ENCODE measurements at places on chromosomes 2 and 18.

- no peak for DNase-seq
These were observed 714.6 kb downstream of the ERBB4 start for GRCh38 chr2:211823886-211824479.

GRCh38 chr2:28670856-28671255 is 80.8 kb upstream of the PPP1CB start:
- no peak for DNase-seq

DNA sequence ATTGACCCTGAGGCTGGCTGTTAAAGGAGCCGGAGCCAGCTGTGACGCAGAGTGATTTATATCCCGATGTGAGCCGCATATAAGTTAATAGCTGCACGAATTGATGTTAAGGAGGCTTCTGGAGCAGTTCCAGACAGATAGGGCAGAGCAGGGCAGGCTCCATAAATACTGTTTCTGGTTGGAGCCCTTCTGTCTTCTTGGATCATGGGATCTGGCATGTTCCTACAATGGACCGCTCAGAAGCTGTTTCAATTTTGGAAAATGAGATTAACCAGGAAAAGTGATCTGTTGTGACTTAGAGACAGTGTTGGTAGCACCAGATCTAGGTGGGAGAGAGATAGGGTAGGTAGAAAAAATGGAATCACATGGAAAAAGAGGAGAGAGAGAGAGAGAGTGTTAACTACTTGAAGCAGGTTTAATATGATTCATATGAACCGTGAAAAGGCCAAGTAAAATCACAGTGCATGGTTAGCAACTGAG is 4.8 kb upstream of the IGFBP5 start:
- DNase-seq: no peak

DNA sequence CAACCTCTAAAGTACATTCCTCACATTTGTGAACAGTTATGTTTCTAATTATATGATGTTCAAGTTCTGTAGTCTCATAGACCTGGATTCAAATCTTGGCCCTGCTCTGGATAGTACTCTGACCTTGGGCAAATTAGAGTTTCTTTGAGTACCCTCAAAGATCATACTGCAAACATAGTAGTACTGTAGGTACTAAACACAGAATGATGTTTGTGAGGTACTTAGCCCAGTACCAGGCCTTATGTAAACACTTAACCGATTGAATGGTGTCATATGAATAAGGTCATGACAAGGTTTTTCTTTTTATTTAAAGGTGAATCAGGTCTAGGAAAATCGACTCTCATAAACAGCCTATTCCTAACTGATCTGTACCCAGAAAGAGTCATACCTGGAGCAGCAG is 19.1 kb downstream of the SEPTIN2 start:
- no peak for DNase-seq

GRCh38 chr2:14475994-14476393 is 156.5 kb upstream of the LRATD1 start:
- DNase-seq: no peak

- no peak for DNase-seq
These were observed 285.4 kb upstream of the HS6ST1 start for GRCh38 chr2:128604045-128604444.

DNA sequence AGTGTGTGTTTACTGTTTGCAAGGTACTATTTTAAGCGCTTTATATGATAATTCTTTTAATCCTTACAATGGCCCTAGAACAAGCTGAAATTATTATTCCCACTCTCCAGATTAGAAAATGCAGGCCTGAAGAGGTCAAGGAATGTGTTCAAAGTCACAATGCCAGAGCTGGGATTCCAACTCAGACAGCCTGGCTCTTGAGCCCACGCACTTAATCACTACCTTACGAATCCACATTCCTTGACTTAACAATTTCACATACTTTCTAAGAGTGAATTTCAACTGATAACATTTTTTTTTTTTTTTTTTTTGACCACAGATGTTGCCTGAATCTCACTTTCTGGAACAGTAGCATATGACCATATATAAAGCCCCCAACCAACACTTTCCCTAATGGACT is 400.3 kb downstream of the NCKAP5 start:
- DNase-seq: no peak

DNA sequence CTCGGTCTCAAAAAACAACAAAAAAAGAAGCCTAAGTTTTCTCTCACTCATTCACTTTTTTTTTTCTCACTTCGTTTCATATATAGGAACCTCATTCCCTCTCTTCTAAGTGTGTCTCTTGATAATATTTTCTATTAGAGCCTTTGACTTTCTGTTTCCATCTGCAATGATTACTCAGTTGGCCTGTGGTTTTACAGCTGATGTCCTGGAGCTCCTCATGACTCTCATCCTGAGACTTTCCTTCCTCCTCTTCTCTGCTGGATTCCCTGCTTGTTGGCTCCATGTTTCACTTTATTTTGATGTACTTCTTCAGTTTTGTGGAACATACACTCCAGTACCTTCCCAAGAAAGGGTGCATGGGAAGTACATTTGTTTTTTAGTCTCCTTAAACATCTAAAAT is 154.2 kb upstream of the GATA6 start:
- no peak for DNase-seq

DNA sequence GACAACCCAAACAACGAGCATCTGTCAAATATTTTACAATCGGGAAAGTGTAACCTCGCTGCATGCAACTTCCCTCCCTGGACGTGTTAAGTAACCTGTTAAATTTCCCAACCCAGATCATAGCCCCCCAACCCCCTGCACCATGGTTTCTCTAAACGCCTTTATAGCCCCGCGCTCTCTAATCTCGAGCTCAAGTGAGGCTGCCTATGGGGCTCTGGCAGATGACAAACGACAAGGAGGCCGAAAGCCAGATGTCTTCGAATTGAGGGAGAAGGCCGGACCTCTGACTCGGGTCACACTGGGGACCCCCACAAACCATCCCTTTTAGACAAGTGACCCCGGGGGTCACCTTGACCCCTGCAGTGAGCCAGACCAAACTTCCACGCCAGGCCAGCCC is 526 bp downstream of the COX7A2L start:
- no peak for DNase-seq

GRCh38 chr18:36124841-36125240 is 4.3 kb downstream of the SLC39A6 start:
- DNase-seq: no peak

DNA sequence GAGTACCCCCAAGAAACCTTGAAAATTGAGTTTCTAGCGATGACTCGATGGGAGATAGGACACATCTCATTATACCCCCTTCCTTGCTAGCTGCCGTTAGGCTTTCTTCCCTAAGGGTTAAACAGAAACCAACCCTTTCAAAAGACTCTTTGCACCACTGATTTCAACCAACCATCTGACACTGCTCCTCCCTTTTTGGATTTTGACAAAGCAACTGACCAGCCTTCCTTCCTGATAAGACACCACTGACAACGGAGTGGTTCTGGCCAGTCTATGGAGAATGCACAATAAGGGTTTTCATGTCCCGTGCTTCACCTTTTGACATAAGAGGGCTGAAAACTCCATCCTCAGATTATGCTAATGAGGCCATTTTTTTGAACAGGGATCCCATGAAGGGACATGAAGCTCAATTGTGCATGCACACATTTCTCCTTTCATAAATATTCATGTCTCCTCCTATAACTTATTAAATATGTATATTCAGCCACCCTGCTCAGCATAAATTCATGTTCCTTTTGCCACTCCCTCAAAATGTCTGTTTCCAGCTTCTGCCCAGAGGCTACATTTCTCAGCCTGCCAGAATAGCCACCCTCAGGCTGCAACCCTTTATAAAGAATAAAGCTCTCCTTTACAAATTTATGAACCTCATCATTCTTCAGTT is 52.8 kb upstream of the SLC35F5 start:
- no peak for DNase-seq

GRCh38 chr18:72041313-72042032 is 502.7 kb downstream of the CBLN2 start:
- DNase-seq: no peak

- DNase-seq: no peak
These were observed 53.3 kb upstream of the NFU1 start for GRCh38 chr2:69490486-69490885.

- DNase-seq: peak; percentile 90
These were observed 24.9 kb upstream of the RMND5A start for GRCh38 chr2:86695053-86695691.

- DNase-seq: peak; percentile 72
These were observed 341.6 kb upstream of the VWC2L start for GRCh38 chr2:214069254-214069653.

- no peak for DNase-seq
These were observed 163.7 kb downstream of the GALNT14 start for GRCh38 chr2:30974554-30974953.

DNA sequence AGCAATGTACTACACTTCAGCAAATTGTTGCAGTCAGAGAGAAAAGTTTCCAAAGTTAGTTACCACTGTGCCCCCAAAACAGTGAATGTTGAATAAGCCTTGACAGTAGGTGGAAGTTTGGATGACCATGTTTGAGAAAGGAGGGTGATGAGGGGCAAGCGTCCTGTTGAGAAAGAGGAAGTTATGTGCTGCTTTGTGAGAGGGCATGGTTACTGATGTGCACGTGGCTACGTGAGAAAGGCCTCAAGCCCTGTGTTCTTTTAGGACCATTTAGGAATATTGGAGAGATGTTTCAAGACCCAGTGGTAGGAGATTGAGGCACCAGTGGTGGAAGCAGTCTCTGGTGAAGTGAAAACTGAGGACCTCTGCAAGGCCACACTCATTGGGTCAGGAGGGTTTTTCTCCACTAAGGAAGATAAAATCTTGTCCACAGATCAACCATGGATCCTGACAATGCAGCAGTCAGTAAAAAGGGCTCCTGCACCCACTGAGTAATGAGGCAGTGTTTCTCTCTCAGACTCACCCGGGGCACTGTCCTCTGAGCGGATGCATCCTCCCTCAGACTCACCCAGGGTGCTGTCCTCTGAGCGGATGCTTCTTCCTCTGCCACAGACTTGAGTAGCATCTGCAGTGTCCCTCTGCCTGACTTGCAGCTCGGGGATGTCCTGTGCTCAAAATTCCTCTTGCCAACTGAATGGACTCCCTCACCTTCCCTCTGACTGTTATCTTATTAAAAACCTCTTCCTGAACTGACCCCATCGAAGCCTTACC is 34.7 kb upstream of the ACTR3 start:
- no peak for DNase-seq

GRCh38 chr2:233822781-233823730 is 31.3 kb downstream of the HJURP start:
- no peak for DNase-seq

GRCh38 chr2:47069628-47070154 is 85.4 kb downstream of the STPG4 start:
- DNase-seq: peak; percentile 96

GRCh38 chr18:78242806-78243205 is 736.8 kb upstream of the SALL3 start:
- DNase-seq: no peak

- no peak for DNase-seq
These were observed 71.0 kb upstream of the SP3 start for GRCh38 chr2:174035981-174036742.

GRCh38 chr18:9900699-9901098 is 13.1 kb upstream of the VAPA start:
- no peak for DNase-seq

- no peak for DNase-seq
These were observed 605 bp downstream of the SLC9A4 start for GRCh38 chr2:102473631-102474030.

- DNase-seq: no peak
These were observed 134.4 kb upstream of the ST6GAL2 start for GRCh38 chr2:107020392-107020791.

DNA sequence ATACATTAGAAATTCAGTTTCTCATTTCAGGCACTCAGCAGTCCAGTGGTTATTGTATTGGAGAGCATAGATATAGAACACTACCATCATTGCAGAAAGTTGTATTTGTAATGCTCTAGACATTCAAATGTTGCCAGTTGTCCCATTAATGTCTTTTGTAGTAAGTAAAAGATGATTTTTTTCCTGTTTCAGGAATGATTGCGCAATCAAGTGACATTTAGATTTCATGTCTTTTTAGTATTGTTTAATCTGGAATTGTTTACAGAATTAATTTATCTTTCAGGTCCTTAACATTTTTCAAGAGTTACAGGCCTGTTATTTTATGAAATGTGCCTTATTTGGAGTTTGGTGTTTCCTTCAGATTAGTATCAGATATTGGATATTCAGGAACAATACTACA is 134.7 kb downstream of the MSTN start:
- DNase-seq: no peak

GRCh38 chr2:236947896-236948295 is 137.8 kb upstream of the COPS8 start:
- no peak for DNase-seq

- no peak for DNase-seq
These were observed 1.7 kb downstream of the ECEL1 start for GRCh38 chr2:232485757-232486557.

DNA sequence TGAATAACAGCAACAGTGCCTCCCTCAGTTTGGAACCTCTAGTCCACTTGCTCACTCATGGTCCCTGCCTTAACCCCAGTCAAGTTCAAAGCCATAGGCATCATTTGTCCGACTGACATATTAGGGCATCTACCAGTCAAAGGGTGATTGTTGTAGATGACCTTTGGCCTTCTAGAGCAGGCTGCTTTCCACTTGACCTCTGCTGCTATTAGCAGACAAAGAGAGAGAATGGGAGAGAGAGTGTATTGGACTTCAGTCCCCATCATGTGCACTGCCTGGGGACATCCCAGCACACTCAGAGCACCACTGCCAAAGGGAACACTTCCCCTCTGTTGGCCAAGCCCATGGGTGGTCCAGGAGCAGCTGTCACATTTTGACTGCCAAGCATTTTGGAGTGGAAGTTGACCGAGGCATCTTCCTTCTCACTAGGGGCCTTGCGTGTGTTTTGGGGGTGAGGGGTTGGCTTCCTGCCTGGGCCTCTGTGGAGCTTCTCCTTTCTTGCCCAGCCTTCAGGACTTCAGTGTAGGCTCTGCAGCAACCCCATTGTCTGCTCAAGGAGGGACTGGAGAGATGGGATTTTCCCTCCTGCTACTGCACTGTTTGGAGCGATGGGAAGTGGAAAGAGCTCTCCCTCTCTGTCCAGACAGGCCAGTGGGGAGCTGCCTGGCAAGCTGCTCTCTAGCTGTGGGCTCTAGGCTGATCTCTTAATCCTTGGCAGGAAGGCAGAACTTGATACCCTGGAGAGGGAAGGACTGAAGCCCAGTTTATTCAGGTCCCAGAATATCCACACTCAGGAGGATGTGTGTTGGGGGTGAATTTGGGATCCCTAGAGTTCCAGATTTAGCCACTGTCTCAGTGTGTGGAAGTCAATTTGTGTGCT is 68.1 kb downstream of the TMEM247 start:
- DNase-seq: no peak

DNA sequence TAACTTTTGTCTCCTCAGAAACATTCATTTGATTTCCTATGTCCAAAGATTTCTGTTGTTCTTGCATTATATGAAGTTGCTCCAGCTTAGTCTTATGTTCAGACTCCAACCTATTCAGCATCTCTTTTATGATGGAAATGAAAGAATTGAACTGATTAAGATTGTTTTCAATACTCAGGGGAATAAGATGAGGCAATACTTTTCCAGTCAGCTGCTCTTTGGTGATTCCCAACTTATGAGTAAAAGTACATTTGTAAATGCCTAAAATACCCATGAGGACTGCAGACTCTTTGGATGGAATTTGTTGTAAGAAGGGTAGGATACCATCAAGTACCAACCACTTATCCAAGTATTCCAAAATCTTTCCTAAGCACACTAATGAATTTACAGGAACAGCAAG is 39.8 kb downstream of the TRAK2 start:
- DNase-seq: no peak
